ENCODE measurements at places on chromosomes 16 and 17. TPM values are rescaled to one million over a fixed set of nuclear protein-coding genes. Genes with fewer than 3 reads are reported as not detected.

DNA sequence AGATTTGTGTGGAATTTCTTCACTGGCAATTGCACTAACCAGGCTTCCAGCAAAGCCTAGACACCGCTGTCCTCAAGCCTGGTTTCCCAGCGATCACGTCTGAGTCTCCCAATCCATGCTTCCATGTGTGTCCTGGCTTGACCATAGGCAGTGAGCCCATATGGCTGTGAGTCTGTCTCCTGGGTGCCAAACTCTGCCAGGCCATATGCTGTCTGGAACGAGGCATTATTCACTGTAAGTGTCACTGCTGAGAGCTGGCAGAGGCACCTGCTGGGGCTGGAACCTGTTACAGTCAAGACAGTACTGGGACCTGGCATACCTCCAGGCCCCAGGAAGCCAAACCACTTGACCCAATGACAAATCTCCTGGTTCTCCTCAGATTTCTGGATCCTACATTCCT, 60.4 kb downstream of the HS3ST2 start:
- DNase-seq: no peak

DNA sequence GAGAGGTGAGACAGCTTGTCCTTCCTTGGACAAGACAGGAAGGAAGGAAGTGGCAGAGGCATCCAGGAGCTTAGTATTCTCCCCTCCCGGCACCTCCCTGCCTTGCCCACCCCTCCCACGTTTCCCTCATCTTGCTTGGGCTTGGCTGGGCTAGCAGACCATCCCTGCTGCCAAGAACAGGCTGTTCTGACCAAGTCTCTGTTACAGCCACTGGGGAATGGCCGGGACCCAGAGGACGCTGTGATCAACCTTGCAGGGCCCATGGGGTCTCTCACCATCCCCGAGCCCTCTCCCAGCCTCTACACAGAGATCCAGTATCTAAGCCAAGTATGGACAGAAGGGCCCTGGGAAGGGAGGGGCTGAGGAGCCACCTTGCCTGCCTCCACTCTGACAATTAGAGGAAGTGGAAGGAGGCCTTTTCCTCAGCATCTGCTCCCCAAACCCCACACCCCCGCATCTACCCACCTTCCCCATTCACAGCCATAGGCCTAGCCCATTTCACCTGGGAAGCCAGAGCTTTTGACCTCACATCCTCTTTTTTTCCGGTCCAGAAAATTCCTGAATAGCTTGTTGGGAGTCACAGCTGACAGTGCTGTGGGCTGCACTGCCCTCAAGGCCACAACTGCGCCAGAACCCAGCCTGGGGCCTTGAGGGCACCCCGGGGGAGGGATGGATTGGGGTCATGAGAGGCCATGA, 14.1 kb downstream of the CD300LG start:
- no peak for DNase-seq

DNA sequence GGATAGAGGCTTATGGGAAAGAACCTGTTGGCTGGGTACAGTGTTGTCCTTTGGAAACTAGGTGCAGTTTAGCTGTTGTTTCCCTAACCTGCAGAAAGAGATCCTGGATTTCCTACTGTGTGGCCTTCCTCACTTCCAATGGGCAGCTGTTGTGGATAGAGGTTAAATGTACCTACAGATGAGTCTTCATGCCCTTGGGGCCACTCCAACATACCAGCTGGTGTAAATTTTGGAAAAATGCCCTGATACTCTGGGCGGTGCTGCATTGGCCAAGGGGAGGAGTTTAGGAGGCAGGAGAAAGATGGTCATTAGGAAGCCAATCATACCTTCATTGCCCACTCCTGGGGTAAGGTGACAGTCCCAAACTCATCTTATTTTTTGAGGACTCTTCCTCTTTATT, 70.2 kb downstream of the SNX11 start:
- DNase-seq: no peak

- no peak for DNase-seq
Measured at GRCh38 chr17:61235827-61236197, 163.8 kb upstream of the TBX2 start.

- no peak for DNase-seq
Measured at GRCh38 chr17:11813871-11814270, 183.4 kb downstream of the ZNF18 start.

GRIN2C gene
- not detected for total RNA-seq

TNFRSF17 gene
- not detected for total RNA-seq

DNA sequence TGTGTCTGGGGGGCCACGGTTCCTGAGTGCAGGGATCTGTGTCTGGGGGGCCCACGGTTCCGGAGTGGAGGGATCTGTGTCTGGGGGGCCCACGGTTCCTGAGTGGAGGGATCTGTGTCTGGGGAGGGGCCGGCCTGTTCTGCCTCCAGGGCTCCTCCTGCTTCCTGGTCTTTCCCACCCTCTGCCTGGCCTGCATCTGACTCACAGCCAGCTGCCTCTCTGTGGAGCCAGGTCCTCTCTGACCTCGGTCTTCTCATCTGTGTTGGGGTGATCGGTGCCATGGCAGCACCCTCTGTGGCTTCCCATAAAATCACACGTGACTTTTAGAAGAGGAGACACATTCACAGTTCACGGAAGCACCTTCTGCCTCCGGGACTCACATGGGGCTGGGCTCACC, 50.3 kb downstream of the ZFPM1 start:
- DNase-seq: no peak

- peak; percentile 48 for DNase-seq
Measured at GRCh38 chr17:32323811-32324491, 18.0 kb downstream of the C17orf75 start.

MT4 gene
- not detected for total RNA-seq

GRCh38 chr17:9473711-9474110, 101.9 kb downstream of the STX8 start:
- DNase-seq: no peak

DNA sequence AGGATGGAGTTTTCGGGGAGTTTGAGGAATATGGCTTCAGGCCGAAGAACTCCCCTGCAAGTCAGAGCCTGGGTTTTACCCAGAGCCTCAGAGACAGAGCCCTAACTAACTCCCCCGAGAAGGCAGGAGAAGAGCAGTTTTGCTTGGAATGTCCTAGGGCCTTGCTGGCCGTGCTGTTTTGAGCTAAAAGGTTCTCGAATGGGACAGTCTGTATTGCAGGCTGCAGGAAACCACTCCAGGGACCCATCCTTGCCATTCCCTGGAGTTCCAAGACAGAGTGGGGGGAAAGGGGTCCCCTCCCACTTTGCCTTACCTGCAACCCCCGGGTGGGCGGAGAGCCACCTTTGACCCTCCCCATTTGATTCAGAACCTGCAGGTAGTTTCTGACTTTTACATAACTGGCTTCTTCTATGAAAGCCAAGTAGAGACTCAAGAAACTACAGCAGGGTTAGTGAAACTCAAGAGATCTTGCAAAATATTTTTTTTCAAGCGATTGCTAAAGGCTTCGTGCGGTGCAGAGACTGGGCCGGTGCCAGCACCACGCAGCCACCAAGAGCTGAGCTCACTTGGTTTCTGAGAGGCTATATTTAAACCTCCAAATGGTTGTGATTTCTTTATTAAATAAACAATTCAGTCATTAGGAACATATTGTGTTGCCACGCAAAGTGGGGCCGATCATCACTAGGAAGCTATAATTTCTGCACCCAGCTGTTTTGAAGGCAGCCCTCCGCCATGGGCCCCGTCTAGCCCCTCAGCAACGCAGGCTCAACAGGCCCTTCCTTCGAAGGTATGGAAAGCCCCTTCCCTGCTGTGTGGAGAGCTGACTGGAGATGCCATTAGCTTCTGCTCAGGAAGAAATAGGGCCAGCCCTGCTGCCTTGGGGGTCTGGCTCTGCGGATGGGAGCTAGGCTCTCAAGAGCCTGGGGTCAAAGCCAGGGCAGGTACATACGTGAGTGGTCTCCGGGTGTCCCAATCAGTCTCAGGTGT, 223.0 kb downstream of the NTN1 start:
- DNase-seq: no peak

TP53TG3F gene
- total RNA-seq: not detected

TEKT1 gene
- total RNA-seq: not detected

PRAC1 gene
- not detected for total RNA-seq

DNA sequence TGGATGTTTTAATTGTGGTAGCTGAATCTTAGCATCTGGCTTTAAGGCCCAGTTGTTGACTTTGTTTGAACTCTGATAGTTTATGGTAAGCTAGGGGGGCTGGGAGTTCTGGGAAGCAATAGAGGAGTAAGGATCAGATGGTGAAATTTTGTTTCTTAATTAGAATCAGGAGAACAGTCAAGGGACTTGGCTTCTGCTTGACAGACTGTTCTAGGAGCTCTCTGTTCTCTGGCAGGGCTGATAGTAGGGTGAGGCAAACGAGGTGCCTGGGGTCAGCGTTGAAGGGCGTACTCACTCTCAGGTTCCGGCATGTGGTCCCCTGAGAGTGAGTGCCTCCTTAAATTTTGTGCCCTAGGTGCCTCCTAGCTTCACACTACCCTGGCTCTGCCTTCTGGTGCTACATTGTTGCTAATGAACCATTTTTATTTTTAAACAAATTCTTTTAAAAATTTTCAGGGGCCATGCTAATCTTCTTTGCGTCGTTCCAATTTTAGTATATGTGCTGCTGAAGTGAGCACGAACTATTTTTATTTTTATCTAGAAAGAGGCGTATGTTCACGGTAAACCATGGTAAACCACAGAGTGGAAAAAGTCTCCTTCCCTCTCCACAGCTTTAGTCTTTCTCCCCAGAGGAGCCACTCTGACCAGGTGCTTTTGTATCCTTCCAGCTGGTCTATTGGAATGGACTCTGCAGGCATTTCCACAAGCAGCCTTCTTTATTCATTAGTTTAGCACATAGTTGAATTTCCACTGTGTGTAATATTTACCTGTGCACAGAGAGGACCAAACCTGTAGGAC, 19.7 kb downstream of the SLC7A6 start:
- DNase-seq: no peak

SCO1 gene
- 55.1 TPM for total RNA-seq

CENPX gene
- 119 TPM for total RNA-seq

PRR15L gene
- total RNA-seq: not detected

CCDC78 gene
- total RNA-seq: 6.5 TPM

DNA sequence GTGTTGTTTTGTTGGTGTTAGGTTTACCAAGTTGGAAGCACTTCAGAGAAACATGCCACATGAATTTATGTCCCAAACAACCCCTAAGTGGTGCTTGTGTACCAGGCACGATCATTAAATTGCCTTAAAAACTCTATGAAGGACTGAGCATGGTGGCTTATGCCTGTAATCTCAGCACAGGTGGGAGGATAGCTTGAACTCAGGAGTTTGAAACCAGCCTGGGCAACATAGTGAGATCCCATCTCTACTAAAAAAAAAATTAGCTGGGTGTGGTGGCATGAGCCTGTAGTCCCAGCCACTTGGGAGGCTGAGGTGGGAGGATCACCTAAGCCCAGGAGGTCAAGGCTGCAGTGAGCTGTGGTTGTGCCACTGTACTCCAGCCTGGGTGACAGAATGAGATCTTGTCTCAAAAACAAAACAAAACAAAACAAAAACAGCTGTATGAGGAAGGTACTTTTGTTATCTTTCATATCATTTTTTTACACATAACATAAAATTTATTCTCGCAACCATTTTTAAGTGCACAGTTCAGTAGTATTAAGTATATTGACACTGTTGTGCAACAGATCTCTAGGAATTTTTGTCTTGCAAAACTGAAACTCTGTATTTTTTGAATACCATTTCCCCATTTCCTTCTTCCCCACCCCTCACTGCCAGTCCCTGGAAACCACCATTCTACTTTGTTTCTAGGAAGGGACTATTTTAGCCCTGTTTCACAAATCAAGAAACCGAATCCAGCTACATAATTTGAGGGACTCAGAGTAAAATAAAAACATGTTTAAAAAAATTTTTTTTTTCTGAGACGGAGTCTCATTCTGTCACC, 14.3 kb upstream of the RBBP6 start:
- no peak for DNase-seq

GRCh38 chr17:4823373-4824089, 9.6 kb upstream of the MINK1 start:
- no peak for DNase-seq

PRSS36 gene
- total RNA-seq: 0.74 TPM

GRCh38 chr17:69884846-69885245, 190.2 kb upstream of the KCNJ16 start:
- no peak for DNase-seq

GRCh38 chr17:75468291-75468754, 11.9 kb downstream of the TMEM94 start:
- DNase-seq: no peak

GRCh38 chr17:60577147-60577915, 22.7 kb upstream of the PPM1D start:
- DNase-seq: no peak

- peak; percentile 56 for DNase-seq
Measured at GRCh38 chr16:50153596-50154419, 702 bp downstream of the TENT4B start.

- no peak for DNase-seq
Measured at GRCh38 chr17:41322094-41322902, 6.8 kb upstream of the KRTAP17-1 start.

GRCh38 chr16:30649725-30650368, 913 bp upstream of the PRR14 start:
- DNase-seq: peak; percentile 22

DNA sequence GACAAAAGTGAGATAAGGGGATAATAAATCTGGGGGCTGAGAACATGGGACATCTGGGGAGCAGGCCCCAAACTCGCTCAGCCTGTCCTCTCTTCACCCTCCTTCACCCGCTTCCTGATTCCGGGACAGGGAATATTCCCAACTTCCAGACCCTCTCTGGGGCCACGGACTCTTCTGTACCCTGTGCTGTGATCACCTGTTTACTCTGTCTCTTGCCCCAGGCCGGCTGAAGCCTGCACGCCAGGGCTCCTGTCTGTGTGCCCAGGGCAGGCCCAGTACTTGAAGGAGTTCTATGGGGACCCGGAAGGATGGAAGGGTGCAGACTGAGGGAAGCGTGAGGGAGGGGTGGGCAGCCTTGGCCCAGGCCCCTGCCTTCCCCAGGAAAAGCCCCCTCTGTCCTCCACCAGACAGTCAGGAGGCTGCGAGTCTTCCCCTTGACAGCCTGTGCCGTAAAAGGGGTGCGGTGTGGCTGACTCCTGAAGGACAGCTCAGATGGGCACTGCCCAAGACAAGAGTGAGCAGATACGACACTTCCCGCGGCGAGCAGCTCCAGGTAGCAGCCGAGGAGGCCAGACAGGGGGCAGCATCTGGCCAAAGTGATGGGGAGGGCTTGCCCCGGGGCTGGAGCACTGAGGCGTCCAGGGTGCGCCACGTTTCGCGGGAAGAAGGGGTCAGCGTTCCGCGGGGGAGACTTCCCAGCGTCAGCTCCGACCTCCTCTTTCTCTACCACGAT, 1.0 kb upstream of the CCNF start:
- DNase-seq: no peak

MGAT5B gene
- total RNA-seq: 0.12 TPM

ABCC6 gene
- total RNA-seq: not detected

GRCh38 chr17:67441052-67441895, 64.2 kb downstream of the PITPNC1 start:
- DNase-seq: peak; percentile 73

TSPOAP1 gene
- total RNA-seq: 15.4 TPM

GRAPL gene
- total RNA-seq: 3.1 TPM

GRCh38 chr17:73282629-73283028, 20.9 kb upstream of the CPSF4L start:
- no peak for DNase-seq

USP43 gene
- total RNA-seq: 0.40 TPM

KCNJ16 gene
- not detected for total RNA-seq
